ENCODE measurements at places on chromosomes 11 and 22. TPM values are rescaled to one million over a fixed set of nuclear protein-coding genes. Genes with fewer than 3 reads are reported as not detected.
A peak's percentile ranks its signal among the peaks of the same experiment; 100 is the strongest.

The GAB4 gene
- not detected for polyA plus RNA-seq

- DNase-seq, result no peak
Measured at GRCh38 chr11:129460714-129461113, 85.1 kb downstream of the BARX2 start.

GRCh38 chr22:27267145-27267544 is 534.4 kb downstream of the MN1 start:
- no peak for DNase-seq

The SLC37A2 gene
- polyA plus RNA-seq, result 1.5 TPM

The MRGPRE gene
- polyA plus RNA-seq, result not detected

The RFPL1 gene
- 1.1 TPM for polyA plus RNA-seq

- no peak for DNase-seq
Measured at GRCh38 chr11:83115551-83115950, 41.4 kb upstream of the PCF11 start.

DNA sequence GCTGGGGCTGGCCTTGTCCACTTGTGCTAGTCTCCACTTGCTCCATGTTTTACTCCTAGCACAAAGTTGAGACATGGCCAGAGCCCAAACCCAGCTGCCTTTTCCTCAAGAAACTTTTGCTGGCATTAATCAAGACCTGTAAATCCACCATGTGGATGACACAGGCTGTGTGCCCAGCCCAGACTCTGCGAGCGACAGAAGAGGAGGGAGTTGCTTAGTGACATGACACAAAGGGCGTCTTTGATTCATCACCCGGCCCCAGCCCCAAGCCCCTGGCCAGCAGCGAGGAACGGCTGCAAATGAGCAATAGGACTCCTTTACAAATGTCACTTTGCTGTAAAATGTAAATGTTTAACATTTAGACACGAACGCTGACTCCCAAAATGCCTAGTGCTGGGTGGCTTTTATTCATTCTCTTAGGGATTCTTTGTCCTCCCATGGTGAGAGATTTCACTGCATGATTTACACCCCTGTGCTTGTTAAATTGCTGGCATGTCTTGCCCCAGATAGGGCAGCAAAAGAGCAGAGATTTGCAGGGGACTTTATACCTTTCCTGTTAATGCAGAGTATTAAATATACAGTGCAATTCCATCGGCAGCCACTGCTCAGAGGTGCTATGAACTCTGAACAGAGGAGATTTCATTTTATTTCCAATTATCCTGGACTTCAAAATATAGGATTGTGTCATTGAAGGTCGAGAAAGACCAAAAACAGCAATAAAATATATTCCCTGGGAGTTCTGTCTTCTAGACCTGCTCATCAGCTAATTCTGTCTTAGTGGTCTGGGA is 263.6 kb upstream of the NCAM1 start:
- DNase-seq, result peak; percentile 38

- DNase-seq, result no peak
Measured at GRCh38 chr11:110147962-110148709, 54.9 kb downstream of the ZC3H12C start.
